Tibial nerve (tissue), 4 donors: ENCODE measurements at places on chromosomes 7 and 10.

DNA sequence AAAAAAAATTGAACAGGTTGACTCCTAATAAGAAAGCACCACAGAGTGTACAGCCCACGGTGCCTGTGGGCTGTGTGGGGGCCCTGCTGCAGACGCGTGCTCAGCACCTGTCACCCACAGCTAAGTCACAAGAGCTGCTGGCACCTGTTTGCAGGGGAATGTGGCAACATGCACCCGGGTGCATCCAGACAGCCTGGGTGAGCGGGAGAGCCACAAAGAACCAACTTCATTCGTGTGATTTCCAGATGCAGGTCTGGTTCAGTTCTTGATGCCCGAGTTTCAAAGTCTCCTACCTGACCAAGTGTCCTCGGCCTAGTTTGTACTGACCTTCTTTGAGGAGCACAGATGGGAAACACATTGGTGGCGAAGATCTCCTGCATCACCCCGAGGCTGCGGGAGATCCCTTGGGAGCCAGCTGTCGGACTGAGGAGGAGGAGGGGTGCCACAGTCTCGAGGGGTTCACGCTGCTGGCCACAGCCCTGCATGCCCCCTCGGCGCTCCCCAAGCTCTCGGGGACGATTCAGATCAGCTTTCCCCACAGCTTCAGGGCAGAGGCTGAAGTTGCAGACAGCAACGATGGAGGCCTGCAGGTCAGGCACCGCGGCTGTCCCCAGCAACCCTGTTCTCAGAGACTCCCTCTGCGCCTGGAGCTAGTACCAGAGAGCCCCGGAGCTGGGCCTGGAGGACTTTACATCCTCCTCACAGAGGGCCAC lies 35.3 kb downstream of the AMZ1 start:
- no peak for DNase-seq

GRCh38 chr10:110671788-110672579 lies 27.8 kb downstream of the RBM20 start:
- no peak for DNase-seq

- DNase-seq, result no peak
Observed at GRCh38 chr7:76364198-76364584, 5.4 kb upstream of the YWHAG start.

GRCh38 chr7:29569648-29570047 lies 6.0 kb downstream of the PRR15 start:
- DNase-seq, result no peak

GRCh38 chr7:45026984-45027773 lies 27.2 kb downstream of the CCM2 start:
- no peak for DNase-seq

DNA sequence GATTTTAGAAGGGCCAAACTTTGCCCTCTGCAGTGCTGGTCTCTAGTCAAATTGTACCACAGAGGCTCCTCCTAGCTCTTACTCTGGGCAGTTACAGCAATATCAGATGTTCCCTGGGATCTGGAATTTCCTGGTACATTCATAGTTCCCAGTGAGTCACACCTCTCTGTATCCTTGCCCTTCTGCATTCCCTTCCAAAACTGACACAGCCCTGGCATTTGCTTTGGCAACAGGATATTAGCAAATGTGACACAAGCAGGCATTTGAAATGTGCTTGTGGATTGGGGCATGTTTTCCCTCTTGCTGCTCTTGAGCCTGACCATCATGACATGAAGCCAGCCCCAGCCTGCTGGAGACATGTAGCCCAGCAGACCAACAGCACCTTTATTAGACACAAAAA lies 284.7 kb upstream of the AKR1E2 start:
- no peak for DNase-seq

GRCh38 chr10:104842704-104843103 lies 201.6 kb downstream of the SORCS3 start:
- no peak for DNase-seq

GRCh38 chr7:80622541-80622940 lies 15.9 kb upstream of the CD36 start:
- DNase-seq, result no peak

DNA sequence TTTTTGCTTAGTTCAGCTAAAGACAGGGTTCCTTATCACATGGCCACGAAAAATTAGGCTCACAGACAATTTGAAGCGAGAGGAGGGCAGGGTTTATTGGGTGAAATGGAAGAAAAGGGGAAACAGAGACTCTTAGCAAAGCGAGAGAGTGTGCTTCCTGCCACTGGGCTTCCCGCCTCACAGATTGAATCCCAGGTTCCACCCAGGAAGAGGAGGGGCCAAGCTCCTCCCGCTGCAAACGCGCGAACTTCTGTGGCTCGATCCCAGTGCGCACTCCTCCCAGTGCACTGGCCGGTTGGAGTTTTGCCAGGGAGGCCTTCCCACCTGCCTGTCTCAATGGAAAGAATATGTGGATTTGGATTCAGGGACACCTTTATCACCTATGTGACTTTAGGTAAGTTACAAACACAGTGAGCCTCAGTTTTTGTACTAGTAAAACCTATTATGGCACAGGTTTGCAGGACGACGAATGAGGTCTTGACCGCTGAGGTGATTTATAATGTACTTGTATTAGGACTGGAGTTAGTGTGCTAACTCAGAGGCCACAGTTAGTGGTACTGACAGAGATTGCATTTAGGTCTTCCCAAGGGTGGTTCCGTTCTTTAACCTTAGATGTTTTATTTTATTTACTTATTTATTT lies 48.5 kb upstream of the SP8 start:
- no peak for DNase-seq

DNA sequence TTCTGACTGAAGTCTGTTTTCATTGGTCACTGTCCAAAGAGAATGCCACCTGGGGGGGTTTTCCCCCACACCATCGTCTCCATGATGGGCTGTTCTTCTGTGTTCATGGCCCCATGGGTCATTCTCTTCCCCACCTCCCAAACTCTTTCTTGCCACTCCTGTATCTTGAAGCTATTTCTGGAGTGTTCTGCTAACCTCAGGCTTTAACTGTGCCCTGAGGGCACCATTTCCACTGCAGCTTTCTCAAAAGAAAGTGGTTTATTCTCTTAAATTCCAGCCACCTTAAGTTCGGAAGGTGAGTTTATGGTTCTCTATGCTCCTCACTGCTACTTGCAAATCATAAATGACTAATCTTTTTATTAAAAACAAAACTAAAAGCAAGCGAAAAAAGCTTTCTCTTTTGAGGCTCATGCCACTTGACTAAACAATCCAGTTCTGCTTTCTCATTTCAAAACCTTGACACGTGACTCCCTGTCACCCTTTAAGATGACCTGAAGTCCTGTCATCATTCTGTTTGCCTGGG lies 7.4 kb upstream of the APBB1IP start:
- DNase-seq, result no peak

GRCh38 chr10:23192712-23193434 lies 761 bp downstream of the PTF1A start:
- no peak for DNase-seq

DNA sequence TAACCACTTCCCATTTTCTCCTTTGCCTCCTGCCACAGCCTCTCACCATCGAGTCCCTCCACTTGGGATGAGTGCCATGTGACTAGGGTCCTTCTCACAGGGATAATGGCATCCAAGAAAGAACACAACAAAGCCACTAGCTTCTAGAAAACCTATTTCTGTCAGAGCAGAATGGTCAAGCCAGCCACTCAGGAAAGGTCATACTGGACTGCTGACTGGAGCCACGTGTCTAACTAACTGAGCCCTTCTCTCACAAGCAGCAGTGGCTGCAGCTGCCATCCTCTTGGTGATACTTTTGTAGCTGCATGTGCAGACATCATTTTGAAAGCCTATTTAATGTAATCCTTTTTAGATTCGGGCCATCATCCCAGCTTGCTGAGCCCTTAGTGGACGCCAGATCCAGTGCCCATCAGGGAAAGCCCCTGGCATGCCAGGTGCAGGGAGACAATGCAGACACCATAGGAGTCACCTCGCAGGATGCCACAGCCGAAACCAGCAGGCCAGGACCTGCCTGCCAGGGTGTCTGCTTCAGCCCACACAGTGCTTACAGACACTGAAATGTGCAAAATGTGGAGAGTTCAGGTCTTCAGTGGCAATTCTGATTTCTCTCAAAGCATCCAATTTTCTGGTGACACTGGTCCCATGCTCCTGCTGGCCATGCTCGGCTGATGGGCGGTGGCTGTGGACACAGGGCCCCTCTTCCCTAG lies 98.3 kb upstream of the DDC start:
- DNase-seq, result no peak
